A549 (cell line): ENCODE measurements at places on chromosomes 2 and 18.

DNA sequence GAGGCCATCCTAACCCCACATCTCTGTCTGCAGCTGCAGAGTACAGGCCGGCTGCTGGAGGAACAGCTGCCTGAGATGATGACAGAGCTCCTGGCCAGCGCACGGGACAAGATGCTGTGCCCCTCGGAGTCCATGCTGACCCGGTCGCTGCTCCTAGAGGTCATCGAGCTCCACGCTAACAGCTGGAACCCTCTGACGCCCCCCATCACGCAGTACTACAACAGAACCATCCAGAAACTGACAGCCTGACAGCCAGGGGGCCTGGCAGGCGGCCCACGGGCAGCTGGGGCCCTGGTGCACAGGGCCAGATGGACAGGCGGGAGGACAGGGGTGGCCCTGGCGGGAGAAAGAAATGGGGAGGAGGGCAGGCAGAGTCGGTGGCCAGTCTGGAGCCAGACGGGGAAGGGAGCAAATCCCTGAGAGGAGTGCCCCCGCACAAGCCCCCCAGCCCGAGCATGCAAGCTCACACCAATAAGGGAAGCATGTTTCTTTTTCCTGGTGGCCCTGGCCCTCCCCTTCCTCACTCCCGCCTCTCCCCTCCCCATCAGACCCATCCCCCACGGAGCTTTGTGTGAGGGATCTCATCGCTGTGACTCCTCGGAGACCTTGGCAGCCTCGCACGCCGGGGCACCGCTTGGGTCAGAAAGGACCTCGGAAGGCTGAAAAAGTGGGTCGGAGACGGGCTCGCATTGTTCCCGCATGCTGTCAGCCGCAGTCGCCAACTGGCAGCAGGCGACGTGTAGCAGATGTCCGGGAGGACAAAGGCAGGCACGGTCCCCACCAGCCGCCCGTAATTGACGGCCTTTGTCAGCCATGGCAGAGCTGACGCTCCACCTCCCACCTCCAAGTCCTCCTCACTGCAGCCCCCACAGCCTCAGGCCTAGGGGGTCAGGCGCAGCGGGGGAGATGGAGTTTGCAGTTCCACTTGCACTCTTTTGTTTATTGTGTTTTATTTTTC, 91.2 kb downstream of the SMAD7 start:
- DNase-seq = no peak

DNA sequence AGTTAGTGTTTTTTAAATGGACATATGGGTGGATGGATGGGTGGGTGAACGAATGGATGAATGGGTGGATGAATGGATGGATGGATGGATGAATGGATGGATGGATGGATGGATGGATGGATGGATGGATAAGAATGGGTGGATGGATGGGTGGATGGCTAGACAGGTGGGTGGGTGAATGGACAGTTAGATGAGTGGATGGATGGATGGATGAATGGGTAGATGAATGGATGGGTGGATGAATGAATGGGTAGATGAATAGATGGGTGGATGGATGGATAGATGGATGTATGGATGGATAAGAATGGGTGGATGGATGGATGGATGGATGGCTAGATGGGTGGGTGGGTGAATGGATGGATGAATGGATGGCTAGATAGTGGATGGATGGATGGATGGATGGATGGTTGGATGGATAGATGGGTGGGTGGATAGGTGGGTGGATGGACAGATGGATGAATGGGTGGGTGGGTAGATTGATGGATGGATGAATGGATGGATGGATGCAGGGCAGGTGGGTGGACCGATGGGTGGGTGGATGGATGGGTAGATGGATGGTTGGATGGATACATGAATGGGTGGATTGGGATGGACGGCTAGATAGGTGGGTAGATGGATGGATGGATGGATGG, 64.0 kb downstream of the CTIF start:
- DNase-seq = no peak

DNA sequence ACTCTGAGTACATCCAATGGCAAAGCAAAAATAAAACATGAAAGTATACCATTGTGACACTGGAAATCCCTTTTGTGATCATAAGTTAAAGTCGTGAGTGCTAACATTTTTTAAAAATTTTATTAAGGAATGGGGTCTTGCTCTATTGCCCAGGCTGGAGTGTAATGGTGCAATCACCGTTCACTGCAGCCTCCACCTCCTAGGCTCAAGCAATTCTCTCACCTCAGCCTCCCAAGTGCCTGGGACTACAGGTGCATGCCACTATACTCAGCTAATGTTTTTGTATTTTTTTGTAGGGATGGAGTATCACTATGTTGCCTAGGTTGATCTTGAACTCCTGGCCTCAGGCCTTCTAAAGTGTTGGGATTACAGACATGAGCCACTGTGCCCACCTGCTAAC, 14.3 kb upstream of the TNFAIP6 start:
- no peak for DNase-seq

DNA sequence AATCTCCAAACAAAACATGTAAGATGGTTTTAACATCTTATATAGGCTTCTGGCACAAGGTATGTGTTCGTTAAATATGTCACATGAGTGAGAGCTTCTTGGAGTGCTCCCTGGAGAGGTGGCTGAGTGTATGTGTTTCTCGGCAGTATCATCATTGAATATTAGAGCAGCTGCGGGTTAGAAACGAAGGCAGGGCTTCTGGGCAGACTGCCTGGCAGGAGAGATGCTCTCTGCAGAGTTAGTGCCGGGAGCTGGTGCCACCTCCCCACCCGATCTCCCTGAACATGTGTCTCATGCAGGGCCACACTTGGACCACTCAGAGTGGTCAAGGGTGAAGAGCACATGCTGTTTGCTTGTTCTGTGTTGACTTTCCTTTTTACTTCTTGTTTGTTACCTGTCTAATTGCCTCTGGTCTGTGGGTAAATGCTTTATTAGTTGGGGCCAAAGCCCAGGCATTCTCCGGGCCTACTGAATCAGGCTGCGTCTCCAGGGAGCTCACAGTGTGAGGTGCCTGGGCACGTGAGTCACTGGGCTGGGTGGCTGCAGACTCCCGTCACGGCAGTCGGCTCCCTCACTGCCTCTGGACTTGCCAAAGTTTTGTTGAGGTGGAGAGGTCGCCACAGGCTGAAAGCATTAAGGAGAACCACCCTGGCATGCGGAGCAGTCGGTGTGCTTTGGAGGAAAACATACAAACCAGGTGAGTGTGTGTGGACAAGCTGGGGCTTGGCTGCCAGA, 246.6 kb downstream of the FHOD3 start:
- no peak for DNase-seq

GRCh38 chr18:26909599-26910290, 44.2 kb upstream of the AQP4 start:
- DNase-seq = no peak

DNA sequence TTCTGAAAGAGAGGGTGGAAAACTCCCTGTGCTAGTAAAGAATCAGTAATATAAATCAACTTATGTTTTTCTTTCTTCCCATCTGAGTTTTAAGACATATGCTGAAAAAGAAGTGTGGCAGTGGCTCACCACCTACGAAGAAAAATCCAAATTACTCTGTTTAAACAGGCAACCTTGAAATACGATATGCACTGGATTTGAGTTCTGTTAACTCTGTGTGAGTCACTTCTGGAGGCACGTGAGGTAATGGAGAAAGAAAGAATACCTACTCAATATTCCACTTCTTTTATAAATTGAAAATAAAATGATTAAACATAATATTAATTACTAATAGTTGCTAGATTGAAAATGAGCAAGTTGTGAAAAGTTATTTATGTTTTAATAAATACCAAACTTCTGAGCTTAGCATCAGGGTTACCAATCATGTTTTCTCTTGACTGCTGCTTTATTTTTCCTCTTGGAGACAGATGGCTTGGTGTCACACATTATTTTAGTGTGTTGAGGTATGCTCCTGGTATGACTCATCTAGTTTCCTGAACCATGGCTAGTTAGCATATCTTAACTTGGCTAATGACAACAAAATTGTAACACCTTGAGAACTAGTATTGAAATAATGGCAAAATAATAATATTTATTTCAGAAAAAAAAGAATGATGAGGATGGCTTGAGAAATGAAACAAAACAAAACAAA, 1705.5 kb upstream of the PIK3C3 start:
- DNase-seq = no peak

DNA sequence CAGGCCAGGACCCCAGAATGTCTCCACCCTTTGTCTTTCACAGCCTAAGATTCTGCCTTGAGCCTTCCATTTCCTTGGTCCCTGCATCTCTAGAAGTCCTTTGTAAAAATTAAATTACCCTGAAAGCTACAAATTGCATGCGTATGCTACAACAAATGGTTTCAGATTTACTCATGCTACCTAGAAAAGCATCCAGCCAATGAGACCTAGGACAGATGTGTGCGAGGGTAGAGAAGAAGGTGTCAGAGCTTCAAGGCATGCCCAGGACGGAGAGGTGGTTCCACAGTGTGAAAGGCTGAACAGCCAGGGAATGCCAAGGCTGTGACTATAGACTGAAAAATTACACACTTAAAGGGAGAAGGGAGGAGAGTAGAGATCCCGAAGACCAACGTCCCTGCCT, 40.2 kb downstream of the CCBE1 start:
- no peak for DNase-seq

DNA sequence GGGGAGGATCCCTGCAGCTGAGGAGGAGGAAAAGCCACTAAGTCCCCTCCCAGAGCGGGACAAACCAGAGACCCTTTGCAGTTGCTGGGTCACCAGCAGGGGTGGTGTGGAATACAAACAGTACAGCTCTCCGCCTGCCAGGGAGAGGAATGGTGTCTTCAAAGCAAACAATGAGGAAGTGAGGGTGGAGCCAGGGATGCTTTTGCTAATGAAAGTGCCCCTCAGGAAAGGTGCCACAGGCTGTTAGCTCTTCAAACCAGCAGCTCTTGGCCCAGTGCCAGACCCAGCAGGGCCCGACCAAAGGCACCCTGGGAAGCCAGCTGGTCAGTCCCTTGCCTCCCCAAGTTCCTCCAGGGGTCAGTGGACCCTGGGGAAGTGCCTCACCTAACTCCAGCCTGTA, 102.8 kb downstream of the HIBCH start:
- DNase-seq = no peak

GRCh38 chr18:79337184-79337583, 58.5 kb upstream of the NFATC1 start:
- DNase-seq = no peak

GRCh38 chr2:117607202-117607601, 207.3 kb upstream of the DDX18 start:
- DNase-seq = no peak

DNA sequence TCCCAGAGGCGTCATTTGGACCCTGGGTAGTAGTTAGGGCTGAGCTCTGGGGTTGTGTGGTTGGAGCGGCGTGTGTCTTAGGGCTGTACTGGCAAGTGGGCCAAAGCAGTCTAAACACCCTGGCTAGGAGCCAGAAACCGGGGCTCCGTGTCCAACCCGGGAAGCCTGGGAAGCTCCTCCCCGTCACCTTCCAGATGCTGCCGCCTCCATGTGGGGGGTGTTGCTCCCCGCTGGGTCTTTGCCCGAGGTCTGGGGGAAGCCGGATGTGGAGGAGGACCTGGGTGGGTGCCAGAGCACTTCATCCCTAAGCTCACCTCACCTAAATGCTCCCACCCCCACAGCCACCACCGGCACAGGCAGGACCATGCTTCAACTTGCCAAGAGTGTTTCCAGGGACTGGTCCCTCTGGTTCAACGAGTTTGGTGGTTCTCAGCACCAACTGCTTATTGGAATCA, 25.4 kb downstream of the TET3 start:
- no peak for DNase-seq

- DNase-seq = no peak
Observed at GRCh38 chr2:205273148-205273547, 409.2 kb upstream of the NRP2 start.

GRCh38 chr2:240245706-240246105, 105.2 kb upstream of the OTOS start:
- no peak for DNase-seq

DNA sequence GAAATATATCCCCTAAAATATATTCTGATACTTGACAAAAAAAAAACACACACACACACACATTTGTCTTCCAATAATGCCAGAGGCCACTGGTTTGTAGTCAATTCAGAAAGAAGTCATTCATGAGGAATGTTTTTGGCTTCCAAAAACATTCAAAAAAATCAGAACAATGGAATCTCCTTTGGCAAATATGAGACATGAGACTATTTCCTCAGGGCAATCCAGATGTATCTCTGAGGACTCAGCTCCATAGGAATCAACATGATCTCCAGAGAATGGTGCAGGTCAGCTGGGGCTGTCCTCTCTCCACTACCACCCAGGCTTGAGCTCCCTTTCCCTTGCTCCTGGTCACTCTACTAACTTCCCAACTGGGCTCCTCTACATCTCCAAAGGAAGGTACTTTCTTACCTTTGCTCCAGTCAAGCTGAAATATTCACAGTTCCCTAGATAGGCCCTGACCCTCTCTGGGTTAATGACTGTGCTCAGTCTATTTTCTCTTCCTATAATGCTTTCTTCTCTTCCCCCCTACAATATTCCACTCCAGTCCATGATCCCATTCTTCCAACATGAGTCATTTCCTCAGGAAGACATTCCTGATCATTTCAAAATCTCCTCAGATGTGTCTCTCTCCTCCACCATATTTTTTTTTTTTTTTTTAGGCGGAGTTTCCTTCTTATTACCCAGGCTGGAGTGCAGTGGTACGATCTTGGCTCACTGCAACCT, 145.3 kb downstream of the C1D start:
- DNase-seq = peak; percentile 28

- no peak for DNase-seq
Observed at GRCh38 chr2:70081221-70081620, 6.1 kb upstream of the PCBP1 start.

DNA sequence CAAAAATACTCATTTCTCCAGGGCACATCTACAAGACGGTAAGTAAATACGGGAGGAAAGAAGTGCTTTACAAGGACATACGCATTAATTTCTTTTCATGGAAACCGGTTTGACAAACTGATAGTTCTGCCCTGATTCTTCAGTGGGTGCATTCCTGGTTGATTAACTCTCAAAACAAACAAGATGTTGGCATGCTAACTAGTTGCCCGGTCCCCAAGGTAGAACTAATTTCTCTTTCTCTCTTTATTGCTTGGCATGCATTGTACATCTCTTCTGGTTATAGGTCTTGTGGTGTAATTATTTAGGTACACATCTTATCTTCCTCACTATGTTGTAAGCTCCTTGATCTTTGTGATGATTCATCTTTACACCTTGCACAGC, 46.9 kb upstream of the SPATS2L start:
- DNase-seq = no peak

DNA sequence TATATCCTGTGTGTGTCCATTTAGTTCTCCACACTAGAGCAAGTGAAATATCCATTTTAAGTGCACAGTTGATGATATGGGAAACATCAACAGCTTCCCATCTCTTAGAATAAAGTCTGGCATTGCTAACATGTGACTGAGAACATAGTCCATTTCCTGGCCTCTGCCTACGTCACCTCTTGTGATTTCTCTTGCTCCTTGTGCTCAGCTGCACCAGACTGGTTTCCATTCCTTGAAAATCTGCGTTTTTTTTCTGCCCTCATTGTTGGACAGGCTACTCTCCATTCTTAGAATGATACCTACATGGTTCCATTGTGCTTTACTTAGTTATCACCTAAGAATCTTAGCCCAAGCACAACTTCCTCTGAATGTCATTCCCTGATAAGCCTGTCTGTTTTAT, 851.2 kb upstream of the ID2 start:
- DNase-seq = no peak

GRCh38 chr18:67553437-67553836, 36.9 kb upstream of the DSEL start:
- no peak for DNase-seq
